Cardiac fibroblast (primary cell): ENCODE measurements at places on chromosomes 3 and 15.

- peak; percentile 48 for DNase-seq
Observed at GRCh38 chr3:27591312-27592210, 107.4 kb upstream of the SLC4A7 start.

DNA sequence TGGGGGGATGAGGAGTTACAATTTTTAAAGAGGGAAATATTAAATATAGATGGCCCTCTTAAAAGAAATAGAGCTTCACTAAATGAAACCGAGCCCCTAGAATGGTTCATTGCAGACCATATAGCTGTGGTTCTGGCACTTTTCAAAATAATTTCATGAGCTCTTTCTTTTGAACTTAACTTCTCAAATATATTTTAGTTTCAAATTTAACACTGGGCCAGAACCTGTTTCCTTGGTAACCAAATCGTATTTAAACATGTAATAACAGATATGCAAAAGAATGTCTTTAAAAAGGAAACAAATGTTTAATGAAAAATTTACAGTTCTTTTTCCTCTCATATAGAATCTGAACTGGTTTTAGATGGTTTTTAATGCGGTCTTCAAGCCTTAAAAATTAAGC lies 20.1 kb downstream of the ZBTB38 start:
- no peak for DNase-seq

DNA sequence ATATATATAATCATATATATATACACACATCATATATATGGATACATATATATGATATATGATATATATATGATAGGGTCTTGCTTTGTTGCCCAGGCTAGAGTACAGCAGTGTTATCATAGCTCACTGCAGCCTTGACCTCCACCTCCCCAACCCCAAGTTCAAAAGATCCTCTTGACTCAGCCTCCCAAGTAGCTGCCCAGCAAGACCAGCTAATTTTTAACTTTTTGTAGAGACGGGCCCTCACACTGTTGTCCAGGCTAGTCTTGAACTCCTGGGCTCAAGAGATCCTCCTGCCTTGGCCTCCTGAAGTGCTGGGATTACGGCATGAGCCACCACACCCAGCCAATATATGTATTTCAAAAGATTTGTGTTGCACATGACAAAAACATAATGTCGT lies 83.0 kb downstream of the TBL1XR1 start:
- no peak for DNase-seq

- DNase-seq: no peak
Observed at GRCh38 chr3:103617961-103618360, 1183.1 kb downstream of the ZPLD1 start.

DNA sequence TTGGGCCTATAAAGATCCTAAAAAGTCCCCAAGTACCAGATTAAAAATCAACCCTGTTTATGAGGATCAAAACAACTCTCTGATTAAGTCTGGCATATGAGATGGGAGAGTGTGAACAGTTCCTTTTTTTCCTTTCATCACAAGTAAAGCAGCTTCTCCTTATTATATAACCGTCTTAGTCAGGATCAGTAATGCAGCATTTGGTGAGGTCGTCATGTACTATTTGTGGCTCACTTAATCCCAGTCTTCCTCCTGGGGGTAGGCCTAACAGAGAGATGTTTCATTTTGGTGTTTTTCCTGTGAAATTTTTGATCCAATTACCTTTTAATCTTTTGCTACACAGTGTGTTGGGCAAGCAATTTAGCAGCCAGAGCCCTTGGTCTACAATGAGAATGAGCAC lies 333.1 kb upstream of the KCNMB2 start:
- peak; percentile 54 for DNase-seq

- no peak for DNase-seq
Observed at GRCh38 chr3:79351699-79352098, 416.1 kb downstream of the ROBO1 start.

DNA sequence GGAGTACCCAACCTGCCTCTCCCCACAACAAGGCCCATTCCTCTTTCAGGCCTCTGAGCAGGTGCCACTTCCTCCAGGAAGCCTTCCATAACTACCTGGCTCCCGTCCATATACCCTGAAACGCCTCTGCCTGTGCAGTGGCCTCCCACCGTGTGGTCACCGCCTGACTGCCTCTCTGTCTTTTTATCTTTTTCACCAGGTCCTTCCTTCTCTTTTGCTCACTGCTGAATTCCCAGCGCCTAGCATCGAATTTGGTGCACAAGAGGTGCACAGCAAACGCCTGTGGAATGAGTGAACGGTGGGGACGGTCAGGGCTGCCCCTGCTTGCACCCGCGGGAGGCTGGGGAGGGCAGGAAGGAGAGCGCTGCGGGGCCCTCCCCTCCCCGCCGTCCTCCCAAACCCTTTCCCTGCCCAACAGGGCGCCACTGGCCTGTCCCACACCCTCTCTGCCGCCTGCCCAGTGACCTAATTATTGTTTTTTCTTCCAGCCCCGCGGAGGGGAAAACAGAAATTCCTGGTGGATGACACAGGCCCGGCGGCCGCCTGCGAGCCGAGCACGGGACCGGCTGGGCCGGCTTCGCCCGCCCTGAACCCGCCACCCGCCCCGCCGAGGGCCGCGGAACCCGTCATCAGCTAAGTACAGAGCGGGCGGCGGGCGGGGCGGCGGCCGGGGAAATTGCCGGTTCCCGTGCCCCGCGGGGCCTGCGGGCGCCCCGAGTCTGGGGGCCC lies 140.1 kb downstream of the SMAD6 start:
- DNase-seq: peak; percentile 95

DNA sequence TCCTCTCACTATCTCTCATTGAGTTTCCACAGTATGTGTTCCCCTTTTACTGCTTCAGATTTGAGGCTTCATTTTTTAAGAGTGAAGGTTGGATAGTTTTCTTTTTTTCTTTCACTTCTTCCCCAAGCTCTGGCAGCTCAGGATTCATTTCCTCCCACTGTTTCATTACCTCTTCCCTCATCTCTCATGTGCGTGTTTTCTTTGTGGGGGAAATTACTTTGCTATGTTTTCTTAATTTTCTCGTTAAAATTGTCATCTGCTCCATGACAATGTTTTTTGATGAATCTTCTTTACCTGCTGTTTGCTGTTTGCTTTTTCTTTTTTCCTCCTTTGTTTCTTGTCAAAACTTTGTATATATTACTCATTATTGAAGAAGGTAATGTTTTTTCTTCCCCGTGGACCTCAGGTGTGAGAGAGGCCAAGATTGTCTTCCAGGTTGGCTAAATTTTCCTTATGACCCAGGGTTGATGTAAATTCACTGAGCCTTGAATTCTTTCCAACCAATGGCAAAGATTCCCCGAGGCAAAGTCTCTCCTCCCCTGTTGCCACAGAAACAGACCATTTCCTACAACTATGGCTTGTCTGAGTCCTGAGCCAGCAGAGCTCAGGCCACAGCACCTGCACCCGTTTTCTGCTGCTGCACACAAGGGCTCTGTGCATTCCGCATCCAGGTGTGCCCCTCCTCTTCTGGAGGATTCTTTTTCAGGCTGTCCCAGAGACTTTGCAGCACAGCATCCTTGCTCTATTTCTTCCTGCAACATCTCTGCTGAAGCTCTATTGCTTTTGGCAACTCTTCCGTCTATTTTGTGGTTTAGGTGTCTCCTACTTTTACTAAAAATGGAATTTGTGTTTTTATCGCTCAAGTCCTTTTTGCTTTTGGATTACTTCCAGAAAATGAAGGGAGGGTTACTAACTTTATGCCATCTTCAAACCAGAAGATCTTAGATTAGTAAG lies 66.1 kb downstream of the NOX5 start:
- no peak for DNase-seq

GRCh38 chr15:48472756-48473155 lies 141.5 kb downstream of the DUT start:
- peak; percentile 49 for DNase-seq

DNA sequence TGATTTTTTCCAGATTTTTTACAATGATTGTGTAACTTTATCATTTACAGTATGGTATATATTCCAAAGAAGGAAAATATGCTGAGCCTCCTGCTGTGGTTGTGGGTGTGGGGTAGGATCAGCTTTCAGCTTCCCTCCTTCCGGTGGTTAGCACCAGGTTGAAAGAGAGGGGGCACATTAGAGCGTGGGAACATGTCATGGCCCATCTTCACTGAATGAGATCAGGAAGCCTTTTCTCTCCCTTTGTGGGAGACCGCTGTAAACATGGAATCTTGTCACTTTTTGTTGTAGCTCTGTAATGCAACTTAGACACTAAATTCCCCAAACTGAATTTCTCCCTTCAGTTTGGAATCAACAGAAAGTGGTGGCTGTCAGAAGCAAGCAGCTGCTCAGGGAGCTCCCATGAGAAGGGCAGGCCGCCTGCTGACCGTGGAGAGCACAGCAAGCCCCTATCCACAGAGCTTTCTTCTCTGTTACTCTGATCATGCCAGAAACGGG lies 86.7 kb upstream of the LIMD1 start:
- peak; percentile 67 for DNase-seq

DNA sequence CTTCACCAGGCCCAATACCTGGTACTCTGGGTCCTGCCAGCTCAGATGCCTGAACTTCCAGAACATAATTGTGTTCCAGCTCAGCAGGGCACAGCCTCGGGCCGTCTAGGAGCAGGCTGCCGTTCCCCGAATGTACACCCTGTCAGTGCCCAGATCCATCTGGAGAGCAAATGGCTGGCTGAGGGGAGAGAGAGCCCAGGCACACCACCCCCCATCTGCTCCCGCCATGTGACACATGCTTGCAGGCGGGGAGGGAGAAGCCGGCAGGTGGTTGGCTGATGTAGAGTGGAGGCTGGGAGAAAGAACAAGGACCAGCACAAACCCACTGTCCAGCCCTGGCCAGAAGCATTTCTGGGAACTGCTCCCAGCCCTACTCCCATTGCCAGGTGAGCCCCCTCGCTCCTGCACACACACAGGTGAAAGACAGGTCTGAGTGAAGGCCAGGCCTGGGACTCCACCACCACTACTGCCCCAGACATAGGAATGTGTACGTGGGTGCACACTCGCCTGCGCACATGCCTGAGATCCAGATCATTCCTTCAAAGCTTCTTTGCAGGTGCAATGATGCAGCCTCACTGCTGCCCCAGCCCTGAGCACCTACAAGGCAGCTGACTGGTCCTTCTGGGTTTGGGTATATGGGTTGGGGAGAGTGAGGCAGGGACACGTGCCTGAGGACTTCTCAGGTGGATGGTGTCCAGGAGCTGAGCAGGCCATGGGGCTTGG lies 53.5 kb downstream of the SEMA5B start:
- no peak for DNase-seq

DNA sequence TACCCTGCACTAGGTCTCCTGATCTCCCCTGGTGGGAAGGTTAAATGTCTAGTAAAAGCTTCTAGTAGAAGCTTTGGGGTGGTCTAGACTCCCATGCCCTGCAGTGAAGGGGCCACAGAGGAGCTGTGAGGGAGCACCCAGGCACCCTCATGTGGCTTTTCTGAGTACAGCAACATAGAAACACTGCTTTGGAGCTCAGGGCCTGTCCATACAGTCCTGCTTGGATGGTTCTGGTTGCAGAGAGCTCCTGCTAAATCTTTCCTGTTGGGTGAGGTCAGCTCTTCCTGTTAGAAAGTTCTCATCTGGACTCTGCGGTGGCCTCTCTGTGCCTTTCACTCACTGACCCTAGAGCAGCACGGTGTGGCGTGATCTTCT lies 47.8 kb downstream of the GPD1L start:
- DNase-seq: no peak

DNA sequence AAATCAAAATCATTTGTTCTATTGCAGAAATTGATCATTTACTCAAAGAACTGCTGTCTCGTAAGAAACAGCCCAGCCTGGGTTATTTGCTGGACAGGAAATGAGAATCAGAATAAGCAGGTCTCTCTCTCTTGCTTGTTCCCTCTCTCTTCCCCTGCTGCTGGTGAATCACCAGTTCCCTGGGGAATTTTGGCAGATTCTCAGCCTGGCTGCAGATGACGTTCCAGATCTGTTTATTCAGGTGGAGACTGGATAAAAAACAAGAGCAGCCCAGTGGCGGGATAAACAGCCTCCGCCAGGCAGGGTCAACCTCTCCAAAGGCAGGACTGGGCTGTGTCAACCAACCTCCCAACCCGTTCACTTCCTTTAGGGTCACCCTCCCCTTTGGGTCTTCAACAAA lies 72.1 kb downstream of the LRIG1 start:
- peak; percentile 100 for DNase-seq

DNA sequence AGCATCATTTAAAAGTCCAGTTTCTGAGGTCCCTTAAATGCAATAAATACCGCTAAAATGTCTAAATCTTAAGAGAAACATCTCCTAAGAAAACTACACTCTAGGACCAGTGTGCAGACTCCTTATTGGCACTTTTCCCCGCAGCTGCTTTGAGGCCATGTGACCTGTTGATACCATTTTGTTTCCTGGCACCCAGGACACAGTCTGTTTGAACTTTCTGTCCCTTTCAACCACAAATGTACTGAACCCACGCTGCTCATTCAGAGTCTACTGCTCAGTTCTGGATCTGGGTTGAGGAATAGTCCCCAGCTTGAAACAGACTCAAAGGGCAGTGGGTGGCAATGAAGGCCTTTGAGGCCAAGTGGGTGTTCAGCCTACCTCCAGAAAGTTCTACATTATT lies 17.1 kb downstream of the LDHAL6B start:
- no peak for DNase-seq

DNA sequence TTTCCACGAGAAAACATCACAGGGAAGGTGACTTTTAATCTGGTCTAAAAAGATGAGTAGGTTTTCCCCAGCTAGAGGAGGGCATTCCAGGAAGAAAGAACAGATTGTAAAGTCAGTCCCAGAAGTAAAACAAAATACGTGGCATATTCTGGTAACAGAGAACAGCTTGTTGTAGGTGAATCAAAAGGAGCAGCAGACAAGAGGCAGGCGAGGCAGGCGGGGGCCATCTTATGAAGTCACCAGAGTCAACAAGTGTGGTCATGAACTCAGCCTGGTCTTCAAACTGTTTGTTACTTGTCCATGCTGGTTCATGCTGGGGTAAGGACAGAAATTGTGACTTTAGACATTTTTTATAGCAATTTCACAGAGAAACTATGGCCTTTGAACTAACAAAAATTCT lies 4.0 kb upstream of the POPDC2 start:
- DNase-seq: peak; percentile 15

DNA sequence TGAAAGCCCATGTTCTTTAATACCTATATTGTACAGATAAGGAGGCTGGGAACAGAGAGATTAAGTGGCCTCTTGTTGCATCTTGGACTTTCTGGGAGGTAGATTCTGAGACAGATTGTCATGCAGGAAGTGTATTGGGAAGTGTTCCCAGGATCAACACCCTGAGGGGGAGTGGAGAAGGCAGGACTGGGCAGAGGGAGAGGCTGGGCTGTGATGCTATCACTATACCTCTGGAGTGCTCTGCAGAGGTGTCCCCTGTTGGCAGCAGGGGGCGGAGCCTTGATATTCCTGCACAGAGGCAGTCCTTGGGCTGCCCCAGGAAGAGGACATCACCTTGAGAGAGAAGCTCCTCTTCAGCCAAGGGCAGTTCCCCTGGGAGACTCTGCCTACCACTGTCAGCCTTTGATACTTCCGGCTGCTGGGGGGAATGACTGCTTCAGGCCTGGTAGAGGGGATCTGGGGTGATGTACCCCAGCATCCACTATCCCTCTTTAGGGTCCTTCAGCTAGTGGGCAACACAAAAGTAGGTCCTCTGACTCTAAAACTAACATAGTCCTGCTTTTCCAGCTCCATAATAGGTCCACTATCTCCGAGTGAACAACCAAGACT lies 97.4 kb upstream of the RNU6-1 start:
- no peak for DNase-seq

DNA sequence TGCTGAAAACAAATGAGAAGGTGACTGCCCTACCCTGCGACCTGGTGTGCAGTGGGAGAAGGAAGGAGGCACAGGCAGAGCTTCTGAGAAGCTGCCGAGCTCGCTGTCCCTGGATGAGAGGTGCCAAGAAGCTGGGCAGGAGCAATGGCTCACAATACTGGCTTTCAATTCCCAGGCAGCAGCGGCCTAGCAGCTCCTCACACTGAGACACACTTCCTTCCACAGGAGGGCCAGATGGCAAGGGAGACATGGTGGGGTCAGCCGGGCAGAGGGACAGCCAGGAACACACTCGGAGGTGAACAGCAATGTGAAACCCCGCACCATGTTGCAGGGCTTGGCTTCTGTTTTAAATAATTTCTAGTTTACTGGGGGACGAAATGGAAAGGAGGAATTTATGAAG lies 314.6 kb downstream of the EPHB1 start:
- no peak for DNase-seq
